MV-4-11 (cell line): ENCODE measurements at places on chromosomes 7 and 10.

GRCh38 chr10:60372436-60372835 lies 17.2 kb downstream of the ANK3 start:
- DNase-seq: no peak

DNA sequence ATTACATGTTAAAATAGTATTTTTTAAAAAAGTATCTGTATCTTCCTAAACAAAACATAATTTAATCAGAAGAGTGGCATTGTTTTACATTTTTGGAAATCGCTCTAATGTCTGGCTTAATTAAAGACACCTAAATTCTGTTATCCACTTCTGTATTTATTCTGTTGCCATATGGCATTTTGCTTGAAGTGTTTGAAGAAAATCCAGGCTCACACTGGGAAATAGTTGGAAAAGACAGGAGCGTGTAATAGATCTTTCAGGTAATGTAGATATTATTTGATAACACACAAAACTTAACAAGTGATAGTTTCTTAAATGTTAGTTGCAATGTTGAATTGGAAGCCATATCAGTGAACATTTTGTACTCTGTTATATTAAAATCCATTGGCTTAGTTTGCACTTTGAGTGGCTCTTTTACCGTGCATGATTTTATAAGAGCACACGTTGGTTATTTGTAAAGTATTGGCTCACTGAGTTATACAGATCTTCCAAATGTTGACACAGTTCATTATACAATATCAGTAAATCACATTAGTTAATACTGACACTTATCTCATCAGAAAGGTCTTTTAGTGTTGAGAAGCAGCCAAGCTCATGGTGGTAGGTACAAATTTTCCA lies 128.4 kb upstream of the NPVF start:
- DNase-seq: no peak

DNA sequence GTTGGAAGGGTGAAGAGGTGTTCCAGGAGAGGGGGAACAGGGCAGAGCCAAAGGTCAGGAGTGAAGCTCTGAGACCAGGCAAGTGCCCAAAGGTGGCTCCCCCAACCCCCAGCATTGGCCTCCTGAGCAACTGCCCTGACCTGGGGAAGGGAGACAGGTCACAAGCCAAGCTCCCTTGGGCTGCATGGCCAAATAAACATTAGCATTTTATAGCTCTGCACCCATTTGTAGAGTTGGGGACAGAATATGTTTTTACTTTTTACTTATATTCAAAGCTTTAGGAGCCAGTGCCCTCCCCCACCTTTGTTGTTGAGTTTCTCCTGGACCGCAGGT lies 4.0 kb downstream of the UNC5B start:
- DNase-seq: no peak

DNA sequence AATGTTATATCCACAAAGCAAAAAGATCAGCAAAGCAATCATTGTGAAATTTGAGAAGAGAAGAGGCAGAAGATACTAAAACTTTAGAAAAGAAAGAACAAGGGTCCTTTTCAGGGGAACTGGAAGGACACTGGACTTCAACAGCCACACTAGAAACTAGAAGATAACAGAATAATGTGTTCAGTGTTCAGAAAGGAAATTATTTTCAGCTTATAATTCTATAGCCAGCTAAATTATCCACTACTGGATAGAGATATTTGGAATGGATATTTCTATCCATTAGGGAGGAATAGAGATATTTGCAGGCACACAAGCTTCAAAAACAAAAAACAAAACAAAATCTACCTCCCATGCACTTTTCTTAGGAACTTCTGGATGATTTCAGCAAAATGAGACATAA lies 12.8 kb downstream of the ANXA11 start:
- no peak for DNase-seq

GRCh38 chr10:103598654-103599115 lies 105.2 kb downstream of the NEURL1 start:
- DNase-seq: peak; percentile 42

- no peak for DNase-seq
Measured at GRCh38 chr10:71281646-71282322, 37.3 kb upstream of the SLC29A3 start.

DNA sequence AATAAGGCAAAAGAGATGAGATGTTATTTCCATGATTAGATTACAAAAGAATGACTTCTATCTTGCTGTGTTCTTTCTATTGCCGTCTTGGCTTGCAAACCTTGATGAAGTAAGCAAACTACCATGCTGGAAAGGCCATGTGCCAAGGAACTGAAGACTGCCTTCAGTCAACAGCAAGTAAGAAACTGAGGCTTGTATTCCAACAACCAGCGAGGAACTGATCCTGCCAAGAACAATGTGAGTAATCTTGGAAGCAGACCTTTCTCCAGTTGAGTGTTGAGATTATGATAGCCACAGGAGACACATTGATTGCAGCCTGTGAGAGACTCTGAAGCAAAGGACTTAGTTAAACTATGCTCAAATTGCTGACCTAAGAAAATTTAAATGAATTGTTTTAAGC lies 164.6 kb upstream of the GRM3 start:
- no peak for DNase-seq

- DNase-seq: no peak
Measured at GRCh38 chr7:5139998-5140397, 50.0 kb upstream of the WIPI2 start.

- no peak for DNase-seq
Measured at GRCh38 chr10:45447416-45447815, 73.4 kb downstream of the ALOX5 start.

- DNase-seq: no peak
Measured at GRCh38 chr7:47795631-47796030, 152.6 kb downstream of the PKD1L1 start.

- no peak for DNase-seq
Measured at GRCh38 chr7:98911916-98912315, 33.6 kb downstream of the TRRAP start.

DNA sequence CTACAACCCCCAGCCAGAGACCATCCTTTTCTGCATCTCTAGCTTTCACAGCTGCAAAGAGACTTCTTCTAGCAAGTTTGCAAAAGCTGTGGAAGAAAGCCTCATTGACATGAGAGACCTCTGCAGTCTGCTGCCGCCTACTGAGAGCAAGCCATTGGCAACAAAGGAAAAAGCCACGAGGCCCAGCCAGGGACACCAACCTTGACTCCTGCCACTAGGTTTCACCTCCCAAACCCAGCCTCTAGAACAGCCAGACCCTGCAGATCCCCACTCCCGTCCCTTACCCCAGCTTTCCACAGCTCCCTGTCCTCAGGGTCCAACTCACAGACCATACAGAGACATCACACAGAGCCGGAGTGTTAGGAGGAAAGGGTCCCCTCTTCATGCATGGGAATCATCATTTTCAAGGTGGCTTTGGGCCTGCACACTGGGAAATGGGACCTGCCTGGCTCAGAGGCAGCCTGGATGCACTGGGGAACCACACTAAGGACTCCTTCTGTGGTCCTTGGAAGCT lies 14.6 kb upstream of the C10orf53 start:
- DNase-seq: no peak

- peak; percentile 81 for DNase-seq
Measured at GRCh38 chr7:107506674-107507339, 37.0 kb downstream of the GPR22 start.

GRCh38 chr7:16975712-16976111 lies 93.9 kb upstream of the AGR3 start:
- peak; percentile 90 for DNase-seq

- DNase-seq: no peak
Measured at GRCh38 chr10:13439313-13440184, 89.3 kb downstream of the BEND7 start.

- no peak for DNase-seq
Measured at GRCh38 chr7:1359051-1359400, 100.2 kb downstream of the MICALL2 start.

- DNase-seq: no peak
Measured at GRCh38 chr7:52586704-52587103, 448.7 kb upstream of the POM121L12 start.

- DNase-seq: no peak
Measured at GRCh38 chr7:41529831-41530230, 173.1 kb downstream of the INHBA start.

GRCh38 chr7:44120395-44120794 lies 3.0 kb downstream of the POLD2 start:
- DNase-seq: no peak

DNA sequence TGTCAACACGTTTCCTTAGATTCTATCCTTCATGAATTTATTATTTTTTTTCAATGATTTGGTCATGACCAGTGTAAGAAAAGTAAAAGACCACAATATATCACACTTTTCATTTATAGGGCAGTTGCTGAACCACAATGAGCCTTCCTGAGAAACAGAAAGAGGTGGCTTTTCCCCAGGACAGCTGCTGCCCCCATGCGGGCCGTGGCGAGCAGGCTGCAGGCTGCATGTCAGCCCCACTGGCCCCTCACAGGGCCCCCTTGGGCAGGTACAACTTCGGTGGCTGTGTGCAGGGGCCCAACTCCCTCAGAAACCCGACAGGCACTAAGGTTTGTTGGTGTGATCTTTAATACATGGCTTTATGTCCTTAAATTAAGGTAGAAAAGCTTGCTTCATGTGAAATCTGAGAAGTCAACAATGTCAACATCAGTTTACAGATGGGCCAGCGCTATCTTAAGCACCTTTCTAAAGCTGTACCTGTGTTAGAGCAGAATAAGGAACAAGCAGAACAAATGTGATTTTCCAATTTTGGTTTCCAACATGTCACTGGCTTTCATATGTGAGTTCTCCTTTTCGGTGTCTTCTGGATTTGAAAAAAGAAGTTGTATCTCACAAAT lies 10.6 kb downstream of the BEND7 start:
- DNase-seq: no peak

DNA sequence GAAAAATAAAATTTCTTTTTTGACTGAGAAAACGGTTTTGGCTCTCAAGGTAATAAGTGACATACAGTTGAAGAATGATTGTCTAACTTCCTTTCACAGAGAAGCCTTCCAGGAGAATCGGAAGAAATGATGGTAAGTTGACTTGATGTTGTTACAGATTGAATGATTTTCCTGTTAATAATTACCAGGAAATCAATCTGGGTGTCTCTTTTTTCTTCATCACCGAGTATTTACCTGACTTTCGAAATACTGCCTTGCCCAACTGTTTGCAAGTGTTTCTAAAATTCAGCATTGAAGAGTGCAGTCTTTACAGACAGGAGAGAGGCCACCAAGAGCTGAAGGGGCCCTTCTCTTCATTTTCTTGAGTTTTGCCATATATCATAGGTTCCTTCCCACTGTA lies 4.0 kb downstream of the ITIH2 start:
- no peak for DNase-seq

- DNase-seq: no peak
Measured at GRCh38 chr7:120413164-120413563, 140.2 kb downstream of the KCND2 start.

- no peak for DNase-seq
Measured at GRCh38 chr10:124498056-124498455, 36.4 kb downstream of the LHPP start.

DNA sequence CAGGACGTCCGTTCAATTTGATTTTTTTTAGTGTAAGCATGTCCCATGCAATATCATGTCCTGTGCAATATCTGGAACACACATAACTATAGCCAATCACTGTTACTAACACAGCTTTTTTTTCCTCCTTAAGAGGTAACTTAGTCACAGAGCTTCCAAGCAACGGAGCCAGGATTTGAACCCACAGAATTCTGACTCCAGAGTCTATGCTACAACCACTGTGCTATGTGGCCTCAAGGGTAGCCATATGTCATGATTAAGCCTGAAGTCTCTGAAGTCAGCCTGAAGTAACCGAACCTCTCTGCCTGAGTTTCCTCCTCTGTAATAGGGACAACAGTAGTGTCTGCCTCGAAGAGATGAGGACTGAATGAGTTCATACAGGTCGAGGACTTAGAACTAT lies 42.2 kb upstream of the TCF7L2 start:
- no peak for DNase-seq

DNA sequence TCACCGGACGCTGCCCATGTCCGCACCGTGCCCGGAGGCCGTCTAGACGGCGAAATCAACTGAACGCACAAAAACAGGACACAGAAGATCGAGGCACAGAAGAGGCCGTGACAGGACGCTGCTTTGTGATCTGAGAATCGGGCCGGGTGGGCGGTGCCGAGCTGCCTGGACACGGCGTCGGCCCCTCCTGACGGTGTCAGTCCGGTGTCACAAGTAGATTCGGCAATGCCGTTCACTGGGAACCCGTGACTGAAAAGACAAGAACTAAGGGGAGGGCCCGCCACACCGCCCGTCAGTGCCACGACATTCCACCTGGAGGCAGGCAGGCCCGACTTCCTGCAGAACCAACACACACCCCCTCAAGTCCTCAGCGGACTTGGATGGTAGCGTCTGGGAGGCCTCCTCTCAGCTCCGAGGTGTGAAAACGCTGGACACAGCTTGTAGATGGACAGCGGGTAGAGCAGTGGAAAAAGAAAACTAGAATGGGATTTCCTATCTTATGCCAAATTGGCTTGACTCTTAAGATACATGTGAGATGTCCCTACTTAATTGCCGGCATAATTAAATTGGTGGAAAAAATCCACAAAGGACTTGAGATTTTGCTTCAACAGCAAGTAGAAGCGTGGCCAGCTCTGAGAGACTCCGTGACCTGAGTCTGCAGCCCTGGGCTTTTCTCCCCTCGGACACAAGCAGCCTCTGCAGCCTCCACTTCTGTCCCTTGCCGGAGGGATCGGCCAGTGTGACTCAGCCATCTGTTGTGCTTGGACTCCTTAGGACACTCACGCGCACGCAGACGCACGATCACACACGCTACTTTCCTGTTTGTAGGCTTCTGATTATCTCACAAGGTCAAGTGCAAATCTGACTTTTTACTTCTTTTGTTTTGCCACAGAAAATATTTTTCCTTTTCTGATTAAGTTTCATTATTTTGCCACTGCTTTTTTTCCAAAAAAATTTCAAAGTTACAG lies 269.0 kb downstream of the DIP2C start:
- no peak for DNase-seq

- DNase-seq: peak; percentile 46
Measured at GRCh38 chr10:69639291-69640195, 9.5 kb downstream of the FAM241B start.

DNA sequence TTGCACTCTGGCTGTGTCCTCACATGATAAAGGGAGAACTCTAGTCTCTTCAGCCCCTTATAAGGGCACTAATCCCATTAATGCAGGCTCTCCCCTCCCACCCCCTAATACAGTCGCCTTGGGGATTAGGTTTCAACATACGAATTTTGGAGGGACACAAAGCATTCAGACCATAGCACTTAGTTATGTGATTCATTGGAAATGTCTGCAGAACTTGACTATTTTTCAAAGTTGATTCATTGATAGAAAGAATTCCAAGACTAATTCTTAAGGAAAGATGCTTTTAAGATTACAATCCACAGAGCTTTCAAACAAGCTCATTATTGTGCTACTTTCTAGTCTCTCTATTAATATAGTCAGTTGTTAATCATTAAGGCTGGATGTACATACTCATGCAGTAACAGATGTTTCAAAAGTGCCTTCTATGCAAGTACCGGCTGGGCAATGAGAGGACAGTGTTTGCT lies 85.3 kb upstream of the RPA3 start:
- no peak for DNase-seq

DNA sequence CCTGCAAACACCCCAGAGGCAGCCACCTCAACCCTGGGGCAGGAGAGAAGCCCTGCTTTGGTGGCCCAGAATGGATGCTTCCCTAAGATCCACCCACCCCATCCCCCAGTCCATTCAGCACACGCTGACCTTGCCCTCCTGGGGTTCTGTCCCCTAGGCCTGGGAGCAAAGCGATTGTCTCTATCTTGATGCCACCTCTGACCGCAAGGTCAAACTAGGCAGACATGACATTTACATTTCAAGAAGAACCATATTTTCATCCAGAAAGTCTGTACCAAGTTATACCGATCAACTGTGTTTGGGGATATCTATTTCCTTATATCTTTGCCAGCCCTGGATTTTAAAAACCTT lies 23.0 kb downstream of the MAT1A start:
- DNase-seq: no peak
